ENCODE measurements at places on chromosomes 7 and 10.

DNA sequence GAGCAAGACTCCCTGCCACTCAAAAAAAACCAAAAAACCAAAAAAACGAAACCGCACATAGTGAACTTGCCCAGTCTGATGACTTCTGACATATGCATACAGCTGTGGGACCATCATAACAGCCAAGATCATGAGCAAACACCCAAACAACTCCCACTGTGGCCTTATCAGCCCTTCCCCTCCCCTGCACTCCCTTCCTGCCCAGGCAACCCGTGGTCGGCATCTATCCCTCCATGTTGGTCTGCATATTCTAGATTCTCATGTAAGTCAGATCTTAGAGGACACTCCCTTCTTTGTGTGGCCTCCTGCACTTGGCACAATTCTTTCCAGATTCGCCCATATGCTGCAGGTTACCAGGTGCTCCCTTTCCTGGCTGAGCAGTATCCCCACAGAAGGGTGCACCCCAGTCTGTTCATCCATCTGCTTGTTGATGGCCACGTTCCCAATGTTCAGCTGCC is 72.8 kb downstream of the GNA12 start:
- no peak for DNase-seq

DNA sequence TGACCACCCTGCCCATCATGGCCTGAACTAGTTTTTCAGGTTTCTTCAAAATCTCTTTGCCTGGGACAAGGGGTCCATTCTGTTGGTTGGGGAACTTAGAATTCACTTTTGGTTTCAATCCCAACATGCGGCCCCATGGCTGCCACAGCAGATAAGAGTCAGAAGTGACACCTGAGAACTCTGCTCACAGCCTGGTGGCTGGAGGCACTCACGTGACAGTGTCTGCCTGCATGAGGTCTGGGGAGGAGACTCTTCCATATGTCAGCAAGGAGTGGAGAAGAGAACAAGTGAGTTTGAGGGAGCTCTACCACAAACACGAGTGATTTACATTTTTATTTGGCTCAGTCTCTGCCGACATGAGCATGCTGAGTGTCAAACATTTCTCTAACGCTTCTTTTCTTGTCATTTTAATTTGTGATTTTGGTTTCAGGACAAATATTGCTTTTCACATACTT is 370.4 kb downstream of the TNS3 start:
- no peak for DNase-seq

GRCh38 chr10:3710764-3711163 is 74.2 kb downstream of the KLF6 start:
- DNase-seq, result no peak

DNA sequence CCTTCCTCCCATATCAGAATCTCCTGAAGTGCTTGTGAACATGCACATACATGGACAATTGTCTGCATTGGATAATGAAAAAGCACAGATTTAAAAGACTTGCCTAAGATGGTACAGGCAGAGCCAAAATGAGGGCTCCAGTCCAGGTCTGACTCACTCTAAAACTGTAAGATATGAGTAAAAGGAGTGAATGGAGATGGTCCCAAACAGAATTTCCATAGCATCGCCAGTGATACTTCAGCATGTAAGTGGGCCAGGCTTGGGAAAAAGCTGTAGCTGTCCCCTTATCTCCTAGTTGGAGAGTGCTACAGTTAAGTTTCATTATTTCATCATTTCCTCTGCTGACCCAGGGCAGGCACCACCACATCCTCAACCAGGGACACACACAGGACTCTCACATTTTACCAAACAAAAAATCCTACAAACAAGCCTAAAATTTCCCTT is 26.4 kb upstream of the IL6 start:
- DNase-seq, result no peak

GRCh38 chr10:61612009-61612408 is 50.7 kb upstream of the CABCOCO1 start:
- DNase-seq, result no peak

DNA sequence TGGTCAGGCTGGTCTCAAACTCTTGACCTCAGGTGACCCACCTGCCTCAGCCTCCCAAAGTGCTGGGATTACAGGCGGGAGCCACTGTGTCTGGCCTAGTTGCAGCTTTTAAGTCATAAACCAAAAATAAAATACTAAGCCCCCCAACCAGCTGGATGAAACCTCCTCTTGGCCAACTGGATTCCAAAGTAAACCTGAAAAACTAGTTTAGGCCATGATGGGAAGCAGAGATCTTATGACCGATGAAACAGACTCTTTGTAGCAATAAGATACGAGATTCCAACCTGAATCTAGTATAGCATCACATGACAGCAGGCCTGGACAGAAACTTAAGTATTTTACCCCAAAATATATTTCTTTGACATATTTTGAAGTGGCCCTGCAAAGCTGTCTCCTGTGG is 9.1 kb upstream of the MCM10 start:
- no peak for DNase-seq

GRCh38 chr7:4159761-4160554 is 522.1 kb upstream of the FOXK1 start:
- no peak for DNase-seq

DNA sequence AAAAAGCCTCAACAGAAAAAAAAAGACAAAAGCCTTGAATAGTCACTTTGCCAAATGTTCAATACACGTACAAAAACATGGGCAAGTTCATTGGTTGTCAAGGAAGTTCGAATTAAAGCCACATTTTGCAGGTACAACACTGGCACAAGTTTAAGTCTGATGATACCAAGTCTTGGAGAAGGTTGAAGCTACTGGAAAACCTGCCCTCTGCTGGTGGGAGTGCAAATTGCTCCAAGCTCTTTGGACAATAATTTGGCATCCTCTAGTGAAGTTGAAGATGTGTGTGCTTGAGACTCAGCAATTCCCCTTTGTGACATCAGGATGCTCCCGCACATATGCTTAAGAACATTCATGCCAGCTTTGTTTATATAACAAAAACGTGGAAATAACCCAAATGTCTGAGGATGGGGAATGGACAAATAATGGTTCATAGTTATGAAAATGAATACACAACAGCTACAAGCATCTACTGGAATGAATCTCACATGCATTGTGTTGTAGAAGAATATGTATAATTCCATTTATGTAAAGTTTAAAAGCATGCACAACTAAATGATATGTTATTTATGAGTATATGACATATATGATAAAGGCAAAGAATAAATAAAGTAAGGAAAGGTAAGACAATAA is 120.0 kb upstream of the PLPP4 start:
- no peak for DNase-seq

DNA sequence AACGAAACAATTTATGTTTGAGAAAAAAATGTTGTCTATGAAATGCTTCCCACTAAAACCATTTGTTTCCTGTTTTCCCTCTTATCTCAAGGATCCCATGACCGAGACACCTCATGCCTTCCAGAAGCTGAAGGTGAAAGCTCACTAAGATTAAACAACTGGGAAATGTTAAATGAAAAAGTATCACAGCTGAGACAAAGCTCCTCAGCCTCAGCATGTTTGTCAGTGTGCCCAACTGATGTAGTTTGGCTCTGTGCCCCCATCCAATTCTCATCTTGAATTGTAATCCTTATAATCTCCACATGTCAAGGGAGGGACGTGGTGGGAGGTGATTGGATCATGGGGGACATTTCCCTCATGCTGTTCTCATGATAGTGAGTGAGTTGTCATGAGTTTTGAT is 327.3 kb downstream of the HTR7 start:
- no peak for DNase-seq

DNA sequence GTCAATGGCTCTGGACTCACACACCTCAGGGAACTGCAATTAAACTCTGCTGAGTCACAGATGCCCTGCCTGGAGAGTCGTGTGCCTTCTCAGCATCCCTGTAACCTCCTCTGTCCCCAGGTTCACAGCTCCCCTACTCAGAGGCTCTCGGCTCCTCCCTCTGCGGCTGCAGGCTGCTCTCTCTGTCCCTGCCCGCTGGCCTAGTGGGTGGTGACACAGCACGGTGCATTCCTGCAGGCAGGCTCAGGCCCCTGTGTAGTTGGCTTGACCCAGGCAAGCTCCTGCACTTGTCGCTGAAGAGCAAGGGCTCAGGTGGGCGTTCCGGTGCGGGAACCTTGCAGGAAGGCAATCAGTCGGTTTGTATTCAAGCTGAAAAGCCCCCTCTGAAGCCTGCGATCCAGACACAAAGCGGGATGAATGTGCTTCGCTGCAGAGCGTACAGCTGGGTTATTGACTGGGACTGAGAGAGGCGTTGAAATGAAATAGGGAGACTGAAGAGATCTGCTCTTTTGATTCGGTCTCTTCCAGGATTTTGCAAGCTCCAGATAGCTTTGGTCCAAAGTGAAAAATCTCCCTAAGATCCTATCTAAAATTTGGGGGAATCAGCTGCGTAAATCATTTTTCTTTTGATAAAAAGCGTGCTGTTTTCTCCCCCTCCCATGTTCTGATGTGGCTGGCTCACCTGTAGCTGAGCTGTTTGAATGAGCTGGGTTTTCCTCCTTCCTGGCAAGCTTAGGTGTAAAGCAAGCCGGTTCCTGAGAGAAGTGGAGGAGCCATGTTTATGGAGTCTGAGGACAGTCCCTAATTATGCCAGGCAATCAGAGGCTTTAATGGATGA is 208.7 kb upstream of the PHYHIPL start:
- DNase-seq, result no peak

DNA sequence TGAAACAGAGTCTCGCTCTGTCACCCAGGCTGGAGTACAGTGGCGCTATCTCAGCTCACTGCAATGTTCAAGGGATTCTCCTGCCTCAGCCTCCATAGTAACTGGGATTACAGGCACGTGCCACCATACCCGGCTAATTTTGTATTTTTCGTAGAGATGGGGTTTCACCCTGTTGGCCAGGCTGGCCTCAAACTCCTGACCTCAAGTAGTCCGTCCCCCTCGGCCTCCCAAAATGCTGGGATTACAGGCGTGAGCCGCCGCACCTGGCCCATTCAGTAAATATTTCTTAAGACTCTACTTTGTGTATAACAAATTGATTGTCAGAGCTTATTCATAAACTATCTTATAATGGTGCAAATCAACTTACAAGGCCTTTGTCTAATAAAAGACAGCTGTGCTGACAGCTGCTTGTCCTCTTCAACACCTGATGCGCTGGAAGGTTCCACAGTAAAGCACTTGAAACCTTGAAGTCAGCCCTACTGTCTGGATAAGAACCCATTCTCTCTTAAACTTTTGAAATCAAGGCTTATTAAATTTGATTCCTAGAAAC is 14.7 kb downstream of the ECHDC3 start:
- DNase-seq, result no peak

- no peak for DNase-seq
These were observed 51.4 kb upstream of the SLC29A3 start for GRCh38 chr10:71267508-71268240.

- DNase-seq, result no peak
These were observed 29.0 kb downstream of the VPS41 start for GRCh38 chr7:38880035-38880434.

GRCh38 chr10:84683550-84683949 is 355.2 kb downstream of the CCSER2 start:
- no peak for DNase-seq

- no peak for DNase-seq
These were observed 15.5 kb upstream of the VOPP1 start for GRCh38 chr7:55587687-55588378.

DNA sequence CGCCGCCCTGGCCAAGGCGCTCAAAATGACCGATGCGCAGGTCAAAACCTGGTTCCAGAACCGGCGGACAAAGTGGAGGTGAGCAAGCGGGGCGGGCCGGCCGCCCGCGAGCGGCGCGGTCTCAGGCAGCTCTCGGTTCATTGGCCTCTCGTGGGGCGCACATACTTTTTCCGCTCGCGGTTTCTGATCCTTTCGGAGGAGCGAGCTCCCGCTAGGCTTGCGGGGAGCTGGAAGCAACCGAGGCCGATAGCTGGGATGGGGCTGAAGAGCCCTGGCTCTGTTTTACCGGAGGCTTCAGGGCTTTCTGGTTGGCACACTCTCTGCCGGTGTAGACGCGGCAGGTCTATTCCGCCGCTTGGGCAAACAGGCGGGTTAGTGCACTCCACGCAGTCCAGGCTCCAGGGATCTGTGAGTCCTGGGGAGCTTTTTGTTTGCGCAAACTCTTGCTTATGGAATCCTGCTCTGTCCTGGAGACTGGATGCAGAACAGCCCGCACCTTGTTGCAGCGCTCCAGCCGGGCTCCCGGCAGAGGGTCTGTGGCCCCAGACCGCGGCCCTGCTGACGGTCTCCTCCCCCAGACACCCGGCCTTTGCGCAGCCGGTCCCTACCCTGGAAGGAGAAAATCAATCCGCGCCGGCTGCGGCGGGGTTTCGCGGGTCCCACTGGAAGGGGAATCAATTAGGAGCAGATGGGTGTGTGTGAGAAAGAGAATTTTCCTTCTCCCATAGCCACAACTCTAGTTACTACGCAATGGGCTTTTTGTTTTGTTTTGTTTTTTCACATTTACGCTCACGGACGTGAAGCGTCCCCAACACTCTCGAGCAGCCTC is 3.4 kb downstream of the TLX1 start:
- no peak for DNase-seq

GRCh38 chr7:91800389-91800788 is 80.1 kb downstream of the MTERF1 start:
- DNase-seq, result no peak

DNA sequence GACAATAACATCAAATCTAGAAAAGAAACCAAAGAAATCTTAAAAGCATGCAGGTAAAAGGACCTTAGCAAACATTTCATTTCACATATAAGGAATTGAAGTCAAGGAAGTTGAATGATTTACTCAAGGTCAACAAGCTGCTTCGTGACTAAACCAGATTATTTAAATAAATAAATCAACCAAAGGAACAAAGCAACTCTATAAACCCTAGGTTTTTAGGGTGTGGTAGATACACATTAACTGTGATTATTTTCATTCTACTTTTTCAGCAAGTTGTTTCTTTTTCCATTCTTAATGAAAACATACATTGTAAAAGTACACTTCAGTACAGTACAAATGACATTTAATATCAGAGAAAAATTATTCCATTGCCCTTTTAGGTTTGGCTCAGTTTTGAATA is 382.0 kb upstream of the STEAP1 start:
- no peak for DNase-seq

- DNase-seq, result no peak
These were observed 14.5 kb upstream of the CPA1 start for GRCh38 chr7:130365511-130366441.

DNA sequence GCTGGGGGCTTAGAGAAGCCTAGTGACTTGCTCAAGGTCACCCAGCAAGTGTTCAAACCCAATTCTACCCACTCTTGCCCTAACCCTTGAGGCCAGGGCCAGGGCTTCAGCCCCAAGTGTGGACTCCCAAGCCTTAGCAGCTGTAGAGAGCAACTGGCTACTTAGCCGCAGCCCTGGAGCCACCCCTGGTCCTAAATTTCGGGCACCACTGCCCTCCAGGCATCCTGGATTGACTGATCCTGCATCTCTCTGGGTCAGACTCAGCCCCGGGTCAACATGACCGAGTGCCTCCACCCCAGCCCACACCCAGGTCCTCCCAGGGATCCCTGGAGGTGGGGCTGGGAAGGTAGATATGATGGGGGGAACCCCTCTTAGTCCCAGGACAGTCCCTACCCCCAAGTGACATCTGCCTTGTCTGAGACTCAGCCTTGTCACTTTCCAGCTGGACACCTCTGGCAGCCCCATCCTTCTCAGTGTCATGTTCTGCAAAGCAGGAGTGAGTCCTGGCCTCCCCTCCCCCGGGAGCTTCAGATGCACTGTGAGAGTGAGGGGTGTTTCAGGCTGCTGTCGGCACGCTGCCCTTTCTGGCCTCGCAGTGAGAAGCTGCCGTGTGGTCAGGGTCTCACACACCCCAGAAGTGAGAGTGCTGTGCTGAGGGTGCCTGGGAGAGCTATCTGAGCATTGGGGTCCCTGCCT is 89.8 kb downstream of the ZMIZ1 start:
- no peak for DNase-seq

GRCh38 chr7:52857367-52857766 is 178.1 kb upstream of the POM121L12 start:
- DNase-seq, result no peak

Data from stimulated activated CD8-positive, alpha-beta memory T cell treated with anti-CD3 and anti-CD28 coated beads, Interleukin-4, amount 100 ng/mL, for 1 hour (primary cell).